ENCODE measurements at places on chromosomes 4 and X. TPM values are rescaled to one million over a fixed set of nuclear protein-coding genes. Genes with fewer than 3 reads are reported as not detected.

Gene CCKAR
- not detected for total RNA-seq

Gene ODAM
- total RNA-seq = not detected

DNA sequence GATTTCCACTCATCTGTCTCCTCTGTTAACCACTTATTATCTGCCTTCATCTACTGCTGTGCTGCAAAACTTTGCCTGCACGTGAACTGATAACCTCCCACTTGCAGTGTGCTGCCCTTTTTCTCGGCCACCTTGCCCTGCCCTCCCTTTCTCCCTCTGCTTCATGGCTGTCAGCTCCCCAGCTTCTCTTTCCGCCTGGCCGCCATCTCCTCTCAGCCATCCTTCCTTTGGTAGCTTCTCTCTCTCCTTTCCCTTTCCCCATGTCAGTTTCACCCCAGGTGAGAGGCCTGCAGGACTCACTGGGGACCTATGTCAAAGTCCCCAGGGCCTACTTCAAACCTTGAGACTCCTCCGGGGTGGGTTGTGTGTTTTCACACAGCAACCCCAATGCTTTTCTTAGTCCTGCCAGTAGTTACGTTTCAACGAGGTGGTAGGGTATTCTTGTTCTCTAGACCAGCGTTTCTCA, 6.6 kb downstream of the MSL3 start:
- DNase-seq = no peak

DNA sequence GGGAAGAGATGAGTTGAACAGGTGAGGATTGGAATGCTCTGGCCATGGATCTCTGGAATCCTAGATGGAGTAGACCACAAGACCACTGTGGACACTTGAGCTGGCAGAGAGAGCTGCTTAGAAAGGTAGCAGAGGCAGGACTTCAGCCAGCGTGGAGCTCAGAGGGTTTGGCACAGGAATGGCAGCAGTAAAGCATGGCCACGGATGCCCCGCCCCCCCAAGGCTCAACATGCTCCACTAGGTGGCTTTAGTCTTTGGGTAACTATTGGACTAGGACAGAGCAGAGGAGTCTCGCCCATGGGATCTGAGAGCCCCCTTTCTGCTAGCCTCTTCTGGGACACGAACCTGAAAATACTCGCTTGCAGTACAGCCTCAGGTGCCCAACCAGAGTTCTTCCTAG, 150.1 kb upstream of the NEIL3 start:
- DNase-seq = no peak

Gene MUC7
- total RNA-seq = not detected

DNA sequence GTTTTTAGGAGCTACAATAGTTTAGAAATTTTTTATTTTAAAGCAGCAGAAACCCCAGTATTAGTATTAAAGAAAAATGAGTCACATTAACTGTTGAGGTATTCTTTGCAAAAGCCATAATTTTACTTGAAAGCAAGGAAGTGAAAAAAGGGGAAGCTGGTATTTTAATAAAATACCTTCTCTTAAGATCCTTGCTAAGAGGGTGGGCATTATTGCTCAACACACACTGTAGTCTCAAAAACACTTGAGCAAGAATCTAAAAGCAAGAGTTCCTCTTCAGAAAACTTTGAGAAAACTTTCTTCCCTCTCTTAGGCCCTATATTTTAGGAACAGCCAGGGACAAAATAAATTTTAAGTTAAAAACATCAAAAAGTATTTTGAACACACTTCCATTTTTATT, 259.4 kb upstream of the DIAPH2 start:
- DNase-seq = no peak

Gene JAKMIP1
- total RNA-seq = 66.7 TPM

DNA sequence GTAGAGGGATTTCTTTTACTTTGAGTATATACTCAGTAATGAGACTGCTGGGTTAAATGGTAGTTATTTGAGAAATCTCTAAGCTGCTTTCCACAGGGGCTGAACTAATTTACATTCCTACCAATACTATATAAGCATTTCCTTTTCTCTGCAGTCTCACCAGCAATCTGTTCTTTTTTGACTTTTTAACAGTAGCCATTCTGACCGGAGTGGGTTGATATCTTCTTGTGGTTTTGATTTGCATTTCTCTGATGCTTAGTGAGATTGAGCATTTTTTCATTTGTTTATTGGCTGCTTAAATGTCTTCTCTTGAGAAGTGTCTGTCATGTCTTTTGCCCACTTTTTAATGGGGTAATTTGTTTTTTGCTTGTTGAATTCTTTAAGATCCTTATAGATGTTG, 43.3 kb downstream of the SPCS3 start:
- DNase-seq = no peak

Gene GABRB1
- not detected for total RNA-seq

DNA sequence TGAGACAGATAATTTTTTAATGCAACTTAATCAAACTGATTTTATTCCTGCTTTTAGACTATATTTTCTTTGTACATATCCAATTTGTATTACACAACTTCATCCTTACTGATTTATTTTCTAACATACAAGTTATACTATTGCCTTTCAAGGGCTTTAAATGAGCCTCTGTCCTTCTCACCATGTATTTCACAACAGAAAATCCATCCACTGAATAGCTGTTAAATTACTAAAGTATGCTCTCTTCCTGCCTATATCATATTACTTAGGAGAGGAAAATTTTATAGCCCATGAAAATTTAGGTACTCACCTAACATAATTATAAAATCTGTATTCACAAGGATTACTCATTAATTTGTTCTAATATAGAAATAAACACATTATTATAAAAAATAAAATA, 528.6 kb downstream of the ANKRD50 start:
- DNase-seq = no peak

Gene CCDC110
- not detected for total RNA-seq

DNA sequence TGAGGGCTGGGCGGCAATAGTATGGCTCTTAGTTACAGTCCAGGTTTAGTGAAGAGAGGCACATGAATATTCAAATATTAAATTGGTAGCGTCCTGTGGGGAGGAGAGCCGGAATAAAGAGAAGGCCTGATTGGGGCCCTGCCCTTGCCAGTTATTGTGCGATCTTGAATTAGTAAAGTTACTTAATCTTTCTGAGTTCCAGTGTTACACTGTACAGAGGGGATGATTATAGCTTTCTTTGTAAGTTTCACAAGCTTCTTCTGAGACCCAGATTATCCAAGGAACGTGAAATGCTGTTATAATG, 1.2 kb downstream of the METAP1 start:
- no peak for DNase-seq

Gene BMP3
- total RNA-seq = not detected

DNA sequence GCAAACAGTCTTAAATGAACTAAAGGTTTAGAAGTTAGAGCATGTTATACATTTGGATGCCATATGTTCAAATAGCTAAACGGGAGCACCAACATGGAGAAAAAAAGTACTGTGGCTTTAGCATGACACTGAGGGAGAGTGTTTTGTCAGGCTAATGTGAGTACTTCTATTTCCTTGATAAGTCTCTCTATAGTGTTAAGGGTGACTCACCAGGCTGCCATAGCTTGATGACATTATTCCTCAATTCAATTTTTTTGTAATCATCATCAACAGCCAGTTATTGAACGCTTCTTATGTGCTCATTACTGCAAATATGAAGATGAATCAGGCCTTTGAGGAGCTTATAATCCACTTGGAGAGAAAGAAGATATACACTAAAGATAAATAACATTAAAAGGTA, 211.4 kb upstream of the GPR101 start:
- no peak for DNase-seq

Gene IBSP
- not detected for total RNA-seq

Gene ARMCX4
- total RNA-seq = 2.7 TPM

- DNase-seq = no peak
Measured at GRCh38 chr4:42123071-42123644, 29.3 kb downstream of the BEND4 start.

Gene TMEM150C
- total RNA-seq = not detected

GRCh38 chr4:8919651-8920288, 48.1 kb upstream of the HMX1 start:
- DNase-seq = peak; percentile 22

GRCh38 chr4:122602277-122603142, 18.4 kb downstream of the IL21 start:
- DNase-seq = no peak

DNA sequence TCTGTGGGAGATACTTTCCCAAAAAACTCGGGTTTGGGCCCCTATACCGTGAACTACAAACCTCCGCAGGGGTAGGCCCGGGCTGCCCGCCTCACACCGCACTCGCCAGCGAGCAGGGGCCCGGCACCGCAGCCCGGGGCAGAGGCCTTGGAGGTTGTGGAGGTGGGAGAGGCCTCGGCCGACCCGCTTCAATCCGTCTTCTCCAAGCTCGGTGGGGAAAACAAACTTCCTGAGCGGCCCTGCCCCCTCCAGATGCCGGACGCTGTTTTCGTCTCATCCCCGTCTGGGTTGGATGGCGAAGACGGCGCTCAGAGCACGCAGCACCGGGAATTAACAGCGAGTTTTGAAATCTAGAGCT, 442 bp upstream of the MCUB start:
- DNase-seq = no peak

DNA sequence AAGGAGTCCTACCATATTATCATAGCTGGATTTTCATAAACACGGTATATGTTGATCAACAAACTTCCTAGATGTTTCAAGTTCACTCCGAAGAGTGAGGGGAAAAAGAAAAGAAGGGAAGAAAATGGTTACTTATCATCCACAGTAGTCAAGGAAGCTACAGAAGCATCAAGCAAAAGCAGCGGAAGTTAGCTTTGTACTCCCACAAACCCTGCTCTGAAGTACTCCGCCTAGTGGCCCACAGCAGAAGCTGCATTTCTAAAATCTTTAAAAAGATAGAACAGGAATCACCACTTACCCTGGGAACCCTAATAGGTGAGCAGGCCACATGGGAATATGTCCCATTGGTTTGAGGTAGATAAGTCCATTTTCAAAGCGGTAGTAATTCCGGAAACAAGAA, 28.5 kb upstream of the FRG1 start:
- DNase-seq = no peak

DNA sequence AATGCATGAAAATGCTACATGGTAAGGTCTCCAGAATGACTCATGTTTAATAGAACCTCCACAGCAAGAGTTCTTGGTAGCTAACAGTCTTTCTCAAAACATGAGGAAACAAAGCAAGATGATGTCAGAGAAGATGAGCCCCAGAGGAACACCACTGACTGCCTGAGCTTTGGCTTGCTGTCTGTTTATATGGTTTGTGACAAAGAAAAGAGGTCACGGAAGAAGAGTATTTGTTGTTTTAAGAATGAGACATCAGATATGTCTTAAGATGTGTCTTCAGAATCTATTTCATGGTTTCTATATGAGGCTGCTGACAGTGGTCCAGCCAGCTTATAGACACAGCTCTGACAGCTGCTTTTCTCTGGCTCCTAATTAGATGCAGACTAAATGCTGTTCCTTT, 18.8 kb upstream of the AREG start:
- DNase-seq = no peak

GRCh38 chr4:188117631-188118324, 8.4 kb upstream of the TRIML2 start:
- DNase-seq = no peak

GRCh38 chr4:38647101-38647819, 16.7 kb upstream of the KLF3 start:
- DNase-seq = no peak

Gene ZNF185
- total RNA-seq = 0.48 TPM

- DNase-seq = no peak
Measured at GRCh38 chr4:41365681-41366080, 109.0 kb downstream of the UCHL1 start.

Gene SNX25
- 20.6 TPM for total RNA-seq

Gene SRPX2
- total RNA-seq = not detected

Gene THOC2
- total RNA-seq = 96.5 TPM

- no peak for DNase-seq
Measured at GRCh38 chr4:155388162-155388561, 11.4 kb upstream of the MAP9 start.

DNA sequence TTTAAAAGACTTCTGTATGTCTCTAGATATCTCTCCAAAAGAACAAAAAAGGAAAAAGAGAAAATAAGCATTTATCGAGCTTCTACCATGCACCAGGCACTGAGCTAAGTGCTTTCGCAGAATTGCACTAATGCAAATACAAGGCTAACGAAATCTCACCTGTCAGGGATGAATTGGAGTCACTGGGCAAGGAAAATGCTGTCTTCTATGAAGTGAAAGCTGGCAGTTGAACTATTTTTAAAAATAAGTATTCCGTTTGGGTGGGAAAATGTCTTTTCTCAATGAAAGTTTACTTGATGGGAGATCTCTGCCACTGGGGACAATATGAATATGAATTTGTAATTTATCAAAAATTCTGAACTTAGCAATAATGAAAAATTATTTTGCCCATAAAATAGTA, 47.6 kb downstream of the COL25A1 start:
- DNase-seq = no peak

DNA sequence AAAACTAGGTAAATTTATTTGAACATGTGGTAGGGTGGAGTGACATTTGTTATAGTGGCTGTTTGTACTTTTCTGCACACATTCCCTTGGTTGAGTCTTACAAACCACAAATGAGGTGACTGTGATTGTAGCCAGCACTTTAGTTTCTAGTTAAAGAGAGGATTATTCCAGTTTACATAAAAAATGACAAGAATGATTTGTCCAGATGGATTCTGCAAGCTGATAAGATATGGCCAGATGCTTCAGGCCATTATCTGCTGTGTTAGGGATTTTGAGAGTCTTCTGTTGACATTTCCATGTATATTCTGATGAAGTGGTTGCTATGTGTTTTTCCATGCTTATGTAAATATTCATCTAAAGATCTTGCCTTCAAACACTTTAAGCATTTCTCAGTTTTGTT, 31.0 kb upstream of the PDE5A start:
- DNase-seq = no peak

DNA sequence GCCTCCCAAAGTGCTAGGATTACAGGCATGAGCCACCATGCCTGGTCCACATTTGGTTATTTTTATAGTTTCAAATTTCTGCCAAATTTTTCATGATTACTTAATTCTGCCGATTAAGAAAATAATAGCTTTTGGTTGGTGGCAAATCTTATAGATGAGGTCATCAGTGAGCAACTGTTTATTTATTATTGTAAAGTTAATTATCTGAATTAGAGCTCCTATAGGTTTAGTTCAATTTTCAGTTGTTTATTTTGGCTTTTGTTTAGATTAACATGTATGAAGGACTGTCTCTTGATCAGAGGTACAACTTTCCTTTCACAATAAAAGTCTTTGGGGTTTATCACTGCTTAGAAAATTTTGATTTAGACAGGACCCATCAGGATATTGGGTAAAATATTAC, 262.2 kb downstream of the SLC7A11 start:
- DNase-seq = no peak

Measured in natural killer cell treated with Interleukin-12 subunit alpha and Interleukin-12 subunit beta and Interleukin-15 and Interleukin-18, amount 100 ng/mL, for 72 hours (primary cell).